ENCODE measurements at places on chromosomes 3 and 15.

- H3K4me3 ChIP-seq, result no peak overlapping the region
- peaks cover 24% of the 10 kb centered on the region for H3K27me3 ChIP-seq
- H3K36me3 ChIP-seq, result no peaks in the 10 kb centered on the region
- no peak overlapping the region for H3K27ac ChIP-seq
Measured at GRCh38 chr3:66803721-66804695, 194.1 kb upstream of the KBTBD8 start.

DNA sequence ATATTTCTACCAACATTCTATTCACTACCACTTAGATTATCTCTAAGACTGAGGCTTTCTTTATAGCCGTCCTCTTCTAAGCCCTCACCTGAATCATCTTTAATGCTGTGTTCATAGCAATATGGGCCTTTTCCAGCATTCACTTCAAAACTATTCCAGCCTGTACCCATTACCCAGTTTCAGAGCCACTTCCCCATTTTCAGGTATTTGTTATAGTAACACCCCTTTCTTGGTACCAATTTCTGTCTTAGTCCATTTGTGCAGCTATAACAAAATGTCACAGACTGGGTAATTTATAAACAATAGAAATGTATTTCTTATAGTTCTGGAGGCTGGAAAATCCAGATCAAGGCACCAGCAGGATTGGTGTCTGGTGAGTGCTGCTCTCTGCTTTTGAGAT lies 45.7 kb downstream of the REC114 start:
- H3K27ac ChIP-seq, result no peak overlapping the region
- no peaks in the 10 kb centered on the region for H3K36me3 ChIP-seq
- DNase-seq, result no peak
- H3K4me1 ChIP-seq, result no peaks in the 10 kb centered on the region

DNA sequence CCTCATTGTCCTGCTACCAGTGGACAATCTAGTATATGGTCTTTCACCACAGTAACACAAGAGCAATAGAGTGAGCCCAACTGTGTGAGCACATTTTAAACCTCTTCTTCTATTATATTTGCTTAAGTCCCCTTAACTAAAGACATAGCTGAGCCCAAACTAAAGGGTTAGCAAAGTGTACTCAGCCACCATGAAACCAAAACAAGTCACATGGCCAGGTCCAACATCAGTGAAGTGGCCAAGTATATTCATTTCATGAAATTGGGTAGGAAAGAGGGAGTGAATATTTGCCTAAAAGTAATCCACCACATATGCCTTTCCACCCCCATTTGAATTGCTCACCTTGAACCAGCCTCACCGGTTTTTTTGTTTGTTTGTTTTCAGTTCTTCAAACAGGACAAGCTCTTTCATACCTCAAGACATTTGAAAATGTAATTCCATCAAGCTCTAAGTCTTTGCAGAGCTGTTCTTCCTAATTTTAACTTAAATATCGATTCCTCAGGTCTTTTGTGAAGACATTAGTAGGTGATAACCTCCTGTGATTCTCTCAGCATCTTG lies 327.0 kb upstream of the SEMA6D start:
- no peak overlapping the region for H3K27ac ChIP-seq
- H3K4me1 ChIP-seq, result no peaks in the 10 kb centered on the region
- no peak for DNase-seq
- H3K4me3 ChIP-seq, result no peak overlapping the region
- no peaks in the 10 kb centered on the region for H3K36me3 ChIP-seq
- H3K27me3 ChIP-seq, result no peaks in the 10 kb centered on the region

- H3K27ac ChIP-seq, result no peak overlapping the region
- no peaks in the 10 kb centered on the region for H3K4me1 ChIP-seq
- DNase-seq, result no peak
- H3K4me3 ChIP-seq, result no peak overlapping the region
Measured at GRCh38 chr3:142009029-142009428, 132.6 kb downstream of the ATP1B3 start.

DNA sequence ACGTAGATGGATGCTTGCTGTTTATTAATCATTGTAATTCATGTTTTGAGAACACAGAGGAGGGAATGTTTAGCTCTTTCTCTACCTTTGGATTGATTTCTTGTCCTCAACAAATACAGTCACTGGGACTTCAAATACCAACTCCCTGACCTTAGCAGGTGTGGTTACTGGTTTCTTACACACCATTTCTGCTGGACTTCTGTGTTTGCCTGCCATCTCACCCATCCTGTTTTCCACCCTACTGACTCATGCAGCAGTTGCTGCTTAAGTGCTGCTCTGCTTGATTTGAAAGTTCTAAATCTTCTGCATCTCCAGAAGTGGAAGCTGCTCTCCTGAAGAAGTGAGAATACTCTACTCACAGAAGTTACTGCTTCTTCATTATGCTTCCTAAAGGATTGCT lies 170.3 kb downstream of the ZPLD1 start:
- H3K4me3 ChIP-seq, result no peak overlapping the region
- no peak overlapping the region for H3K27ac ChIP-seq
- no peaks in the 10 kb centered on the region for H3K36me3 ChIP-seq

GRCh38 chr3:32303977-32304881 lies 65.7 kb downstream of the CMTM8 start:
- peaks cover 27% of the 10 kb centered on the region for H3K4me1 ChIP-seq
- H3K4me3 ChIP-seq, result no peak overlapping the region
- no peaks in the 10 kb centered on the region for H3K27me3 ChIP-seq
- no peak overlapping the region for H3K27ac ChIP-seq

- H3K27ac ChIP-seq, result no peak within 1 kb of the TSS
- no peaks in the 10 kb centered on the region for H3K27me3 ChIP-seq
- no peaks in the 10 kb centered on the region for H3K36me3 ChIP-seq
- DNase-seq, result no peak
- no peaks in the 10 kb centered on the region for H3K4me1 ChIP-seq
- H3K4me3 ChIP-seq, result no peak within 1 kb of the TSS
Measured at GRCh38 chr3:119145500-119146167, at the start of gene TEX55. TSS of gene TEX55 (plus strand) at chr3:119146165. CDS start at chr3:119146190, 25 bp downstream.

DNA sequence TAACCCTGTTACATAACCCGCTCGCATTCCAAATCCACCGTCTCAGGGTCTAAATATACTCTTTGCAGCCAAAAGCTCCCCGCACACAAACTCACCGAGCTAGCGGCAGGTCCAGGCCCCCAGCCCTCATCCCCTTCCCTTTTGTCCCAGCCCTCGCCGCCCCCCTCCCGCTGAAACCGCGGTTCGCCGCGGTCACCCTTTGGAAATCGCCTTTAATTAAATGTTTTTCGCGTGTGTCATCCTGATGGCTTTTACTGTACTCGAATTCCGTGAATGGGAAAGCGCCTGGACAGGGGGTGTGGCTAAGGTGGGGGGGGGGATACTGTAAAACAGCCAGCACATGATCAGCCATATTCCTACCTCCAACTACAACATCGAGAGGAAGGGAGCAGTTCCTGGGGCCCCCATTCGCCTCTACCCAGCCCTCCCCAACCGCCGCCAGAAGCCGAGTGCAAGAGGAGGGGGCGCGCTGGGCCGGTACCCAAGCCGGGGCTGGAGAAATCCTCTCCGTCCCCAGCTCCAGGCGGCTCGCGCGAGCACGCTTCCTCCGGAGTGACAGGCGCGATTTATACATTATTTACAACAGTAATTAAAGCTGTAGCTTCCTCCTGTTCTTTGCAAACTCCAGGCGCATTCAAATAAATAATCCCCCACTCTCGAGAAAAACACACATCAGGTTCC lies 1.7 kb downstream of the RORA start:
- no peak overlapping the region for H3K27ac ChIP-seq
- H3K36me3 ChIP-seq, result no peaks in the 10 kb centered on the region
- H3K4me1 ChIP-seq, result peaks cover 3% of the 10 kb centered on the region

Data from activated naive CD8-positive, alpha-beta T cell treated with anti-CD3 and anti-CD28 coated beads for 36 hours (primary cell).